Type B pancreatic cell (in vitro differentiated cells): ENCODE measurements at places on chromosomes 13 and 19. TPM values are rescaled to one million over a fixed set of nuclear protein-coding genes. Genes with fewer than 3 reads are reported as not detected.

- no peak overlapping the region for H3K4me3 ChIP-seq
- no peaks in the 10 kb centered on the region for H3K36me3 ChIP-seq
- H3K27ac ChIP-seq, result no peak overlapping the region
- peaks cover 2% of the 10 kb centered on the region for H3K27me3 ChIP-seq
- no peak for DNase-seq
Measured at GRCh38 chr19:31301306-31301980, 47.8 kb downstream of the TSHZ3 start.

- peaks cover 4% of the 10 kb centered on the region for H3K4me1 ChIP-seq
- no peak overlapping the region for H3K27ac ChIP-seq
- H3K27me3 ChIP-seq, result no peaks in the 10 kb centered on the region
- H3K36me3 ChIP-seq, result no peaks in the 10 kb centered on the region
Measured at GRCh38 chr13:35159041-35159440, 217.0 kb downstream of the NBEA start.

DNA sequence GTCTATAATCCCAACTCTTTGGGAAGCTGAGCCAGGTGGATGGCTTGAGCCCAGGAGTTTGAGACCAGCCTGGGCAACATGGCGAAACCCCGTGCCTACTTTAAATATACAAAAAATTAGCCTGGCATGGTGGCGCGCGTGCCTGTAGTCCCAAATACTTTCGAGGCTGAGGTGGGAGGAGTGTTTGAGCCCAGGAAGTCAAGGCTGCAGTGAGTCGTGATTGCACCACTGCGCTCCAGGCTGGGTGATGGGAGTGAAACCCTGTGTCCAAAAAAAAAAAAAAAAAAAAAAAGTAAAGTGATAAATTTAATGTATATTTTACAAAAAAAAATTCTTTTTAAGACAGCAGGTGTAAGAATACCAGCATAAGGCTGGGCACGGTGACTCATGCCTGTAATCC lies 17.6 kb downstream of the TMEM38A start:
- peaks cover 15% of the 10 kb centered on the region for H3K36me3 ChIP-seq
- peaks cover 5% of the 10 kb centered on the region for H3K4me1 ChIP-seq
- DNase-seq, result no peak
- H3K27ac ChIP-seq, result no peak overlapping the region

DNA sequence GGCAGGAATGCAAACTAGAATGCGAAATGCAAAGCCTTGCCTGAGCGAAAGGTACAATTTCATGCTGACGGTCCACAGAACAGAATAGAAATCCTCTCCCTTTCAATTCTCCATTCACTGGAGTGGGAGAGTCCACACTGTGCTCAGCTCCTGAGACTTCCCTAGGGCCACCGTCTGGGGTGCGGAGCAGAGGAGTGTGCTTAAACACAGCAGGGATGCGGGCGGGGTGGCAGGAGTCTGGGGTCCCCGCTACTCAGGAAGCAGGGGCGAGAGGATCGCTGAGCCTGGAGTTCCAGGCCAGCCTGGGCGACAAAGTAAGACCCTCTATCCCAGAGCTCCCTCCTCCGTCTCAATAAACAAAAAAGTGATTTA lies 552 bp upstream of the ZNF816 start:
- peak; percentile 74 for DNase-seq
- peaks cover 29% of the 10 kb centered on the region for H3K4me1 ChIP-seq
- H3K27me3 ChIP-seq, result no peaks in the 10 kb centered on the region

DNA sequence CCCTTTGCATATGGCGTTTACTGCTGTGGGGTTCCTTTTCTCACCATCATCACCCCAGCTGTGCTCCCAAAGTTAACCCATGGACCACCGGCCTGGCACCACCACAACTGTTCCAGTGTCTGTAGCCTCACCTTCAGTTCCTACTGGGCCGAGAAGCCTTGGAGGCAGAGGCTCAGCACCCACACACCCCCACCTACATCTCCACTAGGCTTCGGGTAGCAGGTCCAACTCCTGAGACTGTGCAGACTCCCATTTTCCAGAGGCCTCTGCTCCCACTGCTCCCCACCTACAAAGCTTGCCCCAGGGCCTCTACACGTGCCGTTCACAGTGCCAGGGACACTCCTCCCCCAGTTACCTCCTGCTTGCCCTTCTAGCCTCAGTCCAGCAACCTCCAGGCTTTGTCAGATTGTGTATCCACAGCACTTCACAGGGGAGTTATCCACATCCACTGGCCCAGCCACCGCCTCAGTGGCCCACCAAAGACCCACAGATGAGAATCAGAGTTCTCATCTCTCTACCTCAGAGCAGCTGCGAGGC lies 14.1 kb downstream of the SLC27A5 start:
- no peaks in the 10 kb centered on the region for H3K27me3 ChIP-seq
- no peak for DNase-seq
- H3K4me3 ChIP-seq, result peak overlapping the region; percentile 44
- H3K27ac ChIP-seq, result no peak overlapping the region
- H3K4me1 ChIP-seq, result peaks cover 14% of the 10 kb centered on the region

- H3K4me1 ChIP-seq, result peaks cover 5% of the 10 kb centered on the region
- peaks cover 11% of the 10 kb centered on the region for H3K27me3 ChIP-seq
- no peak overlapping the region for H3K4me3 ChIP-seq
- no peaks in the 10 kb centered on the region for H3K36me3 ChIP-seq
Measured at GRCh38 chr13:101490406-101491015, 38.0 kb downstream of the ITGBL1 start.

GRCh38 chr13:44004878-44005277 lies 125.2 kb downstream of the LACC1 start:
- no peak overlapping the region for H3K4me3 ChIP-seq
- peaks cover 3% of the 10 kb centered on the region for H3K27me3 ChIP-seq
- H3K4me1 ChIP-seq, result peaks cover 8% of the 10 kb centered on the region

DNA sequence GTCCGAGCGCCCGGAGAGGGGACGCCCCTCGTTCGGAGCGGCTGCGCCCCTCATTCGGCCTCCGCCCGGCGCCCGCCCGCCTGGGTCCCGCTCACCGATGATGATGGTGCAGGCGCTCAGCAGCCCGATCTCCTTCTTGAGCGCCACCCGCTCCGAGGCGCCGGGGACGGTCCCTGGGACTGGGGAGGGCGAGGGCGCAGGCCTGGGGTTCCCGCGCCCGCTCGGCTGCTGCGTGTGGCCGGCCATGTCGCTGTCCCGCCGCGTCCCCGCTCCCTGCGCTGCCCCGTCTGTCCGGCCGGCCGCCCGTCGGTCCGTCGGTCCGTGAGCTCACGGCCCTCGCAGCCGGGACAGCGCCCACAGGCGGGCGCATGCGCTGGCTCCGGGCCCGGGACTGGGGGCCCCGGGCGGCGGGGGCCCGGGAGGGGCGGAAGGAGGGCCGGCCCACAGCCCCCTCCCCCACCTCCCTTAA lies at the start of gene SLC7A10:
Gene SLC7A10 (minus strand): TSS at position 393 of the 469 bp plus-strand sequence. CDS start 147 bp downstream, at position 246.
- peaks cover 6% of the 10 kb centered on the region for H3K36me3 ChIP-seq
- DNase-seq, result no peak
- peaks cover 72% of the 10 kb centered on the region for H3K27me3 ChIP-seq
- H3K4me1 ChIP-seq, result peaks cover 3% of the 10 kb centered on the region
- H3K4me3 ChIP-seq, result peak within 1 kb of the TSS; percentile 76

GRCh38 chr13:97142452-97142851 lies 79.7 kb upstream of the MBNL2 start:
- H3K4me3 ChIP-seq, result peak overlapping the region; percentile 77
- DNase-seq, result no peak
- peak overlapping the region; percentile 78 for H3K27ac ChIP-seq
- peaks cover 21% of the 10 kb centered on the region for H3K4me1 ChIP-seq
- H3K27me3 ChIP-seq, result no peaks in the 10 kb centered on the region

DNA sequence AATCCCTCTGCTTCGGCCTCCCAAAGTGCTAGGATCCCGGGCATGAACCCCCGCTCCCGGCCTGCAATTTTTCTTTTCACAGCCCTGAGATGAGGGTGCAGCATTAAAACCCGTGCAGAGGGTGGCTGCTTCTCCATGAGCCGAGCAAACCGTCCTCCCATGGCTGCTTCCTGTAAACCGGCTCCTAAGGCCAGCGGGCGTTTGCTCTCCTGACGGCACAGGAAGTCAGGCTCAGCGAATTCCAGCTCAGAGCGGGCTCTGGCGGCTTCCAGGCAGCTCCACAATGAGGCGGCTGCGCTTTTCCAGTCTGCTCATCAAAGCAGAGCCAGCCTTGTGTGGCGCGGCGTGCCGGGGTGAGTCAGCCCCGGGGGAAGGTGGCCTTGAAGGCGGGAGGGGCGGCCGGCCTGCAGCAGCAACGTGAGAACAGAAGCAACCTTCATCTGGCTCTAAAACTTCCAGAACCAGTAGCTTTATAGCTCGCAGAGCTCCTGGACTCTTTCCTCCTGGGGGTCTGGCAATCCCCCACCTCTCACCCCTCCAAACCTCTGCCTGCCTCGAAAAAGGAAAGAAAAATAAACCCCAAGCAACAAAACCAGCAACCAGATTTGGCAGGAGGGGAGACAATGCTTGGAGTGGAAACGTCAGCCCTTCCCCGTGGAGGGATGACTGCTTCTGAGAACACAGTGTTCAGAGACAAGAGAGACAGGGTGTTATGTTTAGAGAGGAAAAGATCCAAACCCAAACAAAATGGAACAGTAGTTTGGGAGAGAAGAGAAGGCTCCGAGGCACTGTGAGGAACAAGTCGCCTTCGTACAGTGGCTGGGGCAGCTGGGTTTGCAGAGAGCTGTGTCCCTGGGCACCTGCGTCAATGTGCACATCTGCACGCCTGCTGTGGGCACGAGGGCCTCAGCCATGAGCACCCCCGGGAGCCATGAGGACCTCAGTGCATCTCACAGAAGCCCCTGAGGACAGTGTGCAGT lies 67.8 kb downstream of the GADD45B start:
- peak overlapping the region; percentile 97 for H3K27ac ChIP-seq
- H3K27me3 ChIP-seq, result no peaks in the 10 kb centered on the region
- DNase-seq, result peak; percentile 88

DNA sequence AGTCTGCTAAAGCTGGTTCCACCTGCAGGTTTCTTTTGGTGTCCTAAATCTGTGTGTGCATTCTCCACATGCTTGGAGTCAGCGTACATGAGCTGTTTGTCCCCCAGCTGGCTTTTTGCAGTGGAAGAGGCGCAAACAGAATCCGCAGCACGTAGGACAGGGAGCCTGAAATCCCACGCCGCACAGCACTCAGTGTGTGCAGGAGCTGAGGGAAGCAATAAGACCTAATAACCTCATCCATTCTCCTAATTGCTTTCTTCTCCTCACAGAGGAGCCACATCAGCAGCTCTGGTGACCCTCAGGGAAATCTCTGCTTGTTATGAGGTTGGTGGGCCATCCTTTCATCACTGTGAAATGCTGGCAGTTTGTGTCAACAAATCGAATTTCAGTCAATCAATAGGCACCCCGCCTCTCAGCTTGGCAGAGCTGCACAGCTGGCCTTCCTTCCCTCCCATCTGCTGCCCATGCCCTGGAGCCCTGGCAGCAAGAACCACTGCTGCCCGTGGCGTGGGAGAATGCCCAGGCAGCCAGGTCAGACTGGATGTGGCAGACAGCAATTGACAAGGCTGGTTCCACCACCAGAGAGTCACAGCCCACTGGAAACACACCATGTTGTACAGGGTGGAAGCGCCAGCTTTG lies 136.7 kb downstream of the ZDHHC20 start:
- peaks cover 19% of the 10 kb centered on the region for H3K4me1 ChIP-seq
- H3K27ac ChIP-seq, result no peak overlapping the region
- peaks cover 11% of the 10 kb centered on the region for H3K36me3 ChIP-seq
- H3K4me3 ChIP-seq, result no peak overlapping the region
- DNase-seq, result no peak
- H3K27me3 ChIP-seq, result peaks cover 12% of the 10 kb centered on the region

DNA sequence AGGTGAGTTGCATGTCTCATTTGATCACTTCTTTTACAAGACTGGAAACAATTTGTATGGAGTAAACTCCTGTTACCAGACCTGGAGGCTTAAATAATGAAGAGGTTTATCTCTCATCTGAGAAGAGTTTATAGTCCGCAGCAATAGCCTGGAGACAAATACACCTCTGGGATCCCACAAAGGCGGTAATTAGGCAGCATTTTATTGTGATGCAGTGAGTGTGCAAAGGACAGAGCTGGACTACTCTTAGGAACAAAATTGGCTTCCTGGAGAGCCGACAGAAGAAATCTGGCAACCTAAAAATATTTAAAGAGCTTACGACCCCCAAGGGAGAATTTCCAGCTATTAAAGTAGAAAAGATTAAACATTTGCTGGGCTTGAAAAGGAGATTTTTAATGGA lies 11.8 kb upstream of the KATNAL1 start:
- H3K36me3 ChIP-seq, result peaks cover 7% of the 10 kb centered on the region
- H3K4me3 ChIP-seq, result no peak overlapping the region
- no peak for DNase-seq
- H3K4me1 ChIP-seq, result peaks cover 10% of the 10 kb centered on the region
- H3K27ac ChIP-seq, result no peak overlapping the region

- peaks cover 8% of the 10 kb centered on the region for H3K36me3 ChIP-seq
- no peak for DNase-seq
- peak overlapping the region; percentile 76 for H3K27ac ChIP-seq
- H3K27me3 ChIP-seq, result peaks cover 82% of the 10 kb centered on the region
- no peaks in the 10 kb centered on the region for H3K4me1 ChIP-seq
- no peak overlapping the region for H3K4me3 ChIP-seq
Measured at GRCh38 chr13:99976575-99976974, 5.0 kb upstream of the ZIC5 start.

DNA sequence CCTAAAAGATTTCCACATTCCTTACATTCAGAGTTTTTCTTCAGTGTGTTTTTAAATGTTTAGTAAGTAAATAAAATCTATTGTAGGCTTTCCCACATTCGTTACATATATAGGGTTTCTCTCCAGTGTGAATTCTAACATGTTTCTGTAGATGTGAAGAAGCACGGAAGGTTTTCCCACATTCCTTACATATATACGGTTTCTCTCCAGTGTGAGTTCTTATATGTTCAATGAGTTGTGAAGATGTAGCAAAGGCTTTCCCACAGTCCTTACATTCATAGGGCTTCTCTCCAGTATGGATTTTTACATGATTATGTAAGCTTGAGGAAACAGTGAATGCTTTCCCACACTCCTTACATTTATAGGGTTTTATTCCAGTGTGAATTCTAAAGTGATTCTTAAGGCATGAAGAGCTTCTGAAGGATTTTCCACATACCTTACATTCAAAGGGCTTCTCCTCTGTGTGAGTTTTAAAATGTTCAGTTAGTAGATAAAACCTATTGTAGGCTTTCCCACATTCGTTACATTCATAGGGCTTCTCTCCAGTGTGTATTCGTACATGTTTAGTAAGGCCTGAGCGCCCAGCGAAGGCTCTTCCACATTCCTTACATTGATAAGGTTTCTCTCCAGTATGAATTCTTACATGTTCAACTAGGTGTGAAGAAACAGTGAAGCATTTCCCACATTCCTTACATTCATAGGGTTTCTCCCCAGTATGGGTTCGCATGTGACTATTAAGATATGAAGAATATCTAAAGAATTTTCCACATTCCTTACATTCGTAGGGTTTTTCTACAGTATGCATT lies 18.2 kb downstream of the ZNF121 start:
- DNase-seq, result no peak
- H3K27ac ChIP-seq, result peak overlapping the region; percentile 68
- H3K4me1 ChIP-seq, result no peaks in the 10 kb centered on the region

- H3K4me1 ChIP-seq, result peaks cover 5% of the 10 kb centered on the region
- DNase-seq, result no peak
- no peak overlapping the region for H3K27ac ChIP-seq
- peaks cover 50% of the 10 kb centered on the region for H3K27me3 ChIP-seq
- H3K36me3 ChIP-seq, result no peaks in the 10 kb centered on the region
Measured at GRCh38 chr19:1070576-1070930, 3.6 kb downstream of the ARHGAP45 start.

Gene IGSF23
- 0.93 TPM in 1 of 2 replicates, not detected in the other for total RNA-seq

Gene PEAK3
- 0.10 TPM in 1 of 2 replicates, not detected in the other for total RNA-seq
